HuH-7.5 (cell line): ENCODE measurements at places on chromosomes 4 and X.

DNA sequence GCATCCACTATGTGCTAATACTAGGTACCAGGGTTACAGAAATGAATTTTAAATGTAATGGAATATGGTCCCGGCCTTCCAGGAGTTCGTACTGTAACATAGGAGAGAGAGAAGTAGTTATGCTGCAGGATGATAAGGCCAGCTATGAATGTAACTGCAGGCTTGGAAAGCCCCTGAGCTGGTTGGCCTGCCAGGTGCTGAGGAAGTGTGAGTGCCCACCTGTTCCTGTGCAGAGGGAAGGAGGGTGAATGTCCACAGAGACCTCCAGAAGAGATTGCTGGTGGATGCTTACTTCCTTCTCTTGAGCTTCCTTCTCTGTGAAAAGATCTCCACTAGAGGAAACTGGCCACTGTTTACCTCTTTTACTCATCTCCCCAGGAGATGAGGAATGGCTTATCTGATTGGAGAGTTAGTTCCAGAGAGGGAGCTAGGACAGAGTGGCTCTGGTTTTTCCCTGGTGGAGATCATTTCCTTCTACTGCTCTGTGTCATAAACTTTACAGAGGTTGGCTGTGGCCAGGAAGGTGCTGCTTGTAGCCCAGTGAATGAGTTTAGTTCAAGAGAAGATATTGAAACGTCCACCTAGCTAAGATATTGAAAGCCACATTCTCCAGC is 114.0 kb upstream of the LNX1 start:
- DNase-seq = no peak

- no peak for DNase-seq
Observed at GRCh38 chr4:41258783-41259182, 2.1 kb downstream of the UCHL1 start.

GRCh38 chr4:566508-567295 is 9.4 kb downstream of the TMEM271 start:
- DNase-seq = no peak

DNA sequence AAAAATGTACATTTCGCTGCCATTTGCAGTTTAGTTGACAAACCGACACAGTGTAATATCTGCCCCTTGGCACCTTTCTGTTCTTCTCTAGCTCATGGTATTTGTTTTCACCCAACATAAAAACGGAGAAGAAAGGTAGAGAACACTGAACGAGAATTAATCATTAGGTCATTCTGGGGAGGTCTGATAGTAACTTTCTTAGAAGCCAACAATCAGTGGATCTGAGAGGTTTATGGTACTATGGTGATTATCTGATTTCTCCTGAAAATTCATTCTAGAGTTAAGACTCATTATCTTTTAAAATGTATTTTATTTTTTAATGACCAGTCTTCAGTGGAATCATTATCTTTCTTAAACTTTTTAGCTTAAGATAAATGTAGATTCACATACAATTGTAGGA is 8.5 kb downstream of the RAPGEF2 start:
- no peak for DNase-seq

- no peak for DNase-seq
Observed at GRCh38 chr4:140355288-140355687, 18.2 kb upstream of the SCOC start.

GRCh38 chrX:33062041-33062440 is 149.3 kb downstream of the DMD start:
- DNase-seq = no peak

- DNase-seq = no peak
Observed at GRCh38 chrX:13661735-13662288, 8.9 kb downstream of the TCEANC start.

- DNase-seq = no peak
Observed at GRCh38 chrX:63115196-63115595, 235.9 kb downstream of the SPIN4 start.

DNA sequence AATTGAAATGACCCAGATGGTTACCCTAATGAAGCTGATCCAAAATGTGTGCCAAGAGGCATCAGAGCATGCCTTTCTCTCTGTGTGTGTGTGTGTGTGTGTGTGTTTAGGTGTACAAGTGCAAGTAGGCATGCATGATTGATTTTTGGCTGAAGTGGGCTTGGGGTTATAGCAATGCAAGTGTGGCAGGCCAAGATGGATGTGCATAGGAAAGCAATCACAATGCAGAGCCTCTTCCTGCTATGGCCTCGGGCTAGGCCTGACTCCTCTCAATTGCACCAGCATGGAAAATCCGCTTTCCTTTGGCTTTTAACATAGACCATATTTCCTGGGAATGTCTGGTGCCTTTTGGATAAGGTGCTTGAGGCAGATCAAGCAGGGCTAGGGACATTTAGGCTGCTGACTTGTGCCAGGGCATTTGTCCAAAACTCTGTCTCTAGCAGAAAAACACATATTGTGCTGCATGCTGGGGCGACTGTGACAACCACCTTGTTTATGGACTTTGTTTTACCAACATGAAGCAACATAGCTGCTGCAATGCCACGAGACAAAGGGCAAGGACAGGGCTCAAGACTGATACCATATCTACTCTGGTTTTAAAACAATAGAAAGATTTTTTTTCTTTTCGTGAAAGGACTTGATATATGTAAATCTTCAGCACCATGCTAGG is 395.7 kb downstream of the RAPGEF2 start:
- DNase-seq = no peak

GRCh38 chrX:123878252-123878721 is 18.4 kb downstream of the XIAP start:
- DNase-seq = no peak

- peak; percentile 45 for DNase-seq
Observed at GRCh38 chrX:15493118-15493962, at the start of gene PIR. TSS of gene PIR (minus strand) at chrX:15493333. CDS start at chrX:15491257, 2,076 bp downstream.
